Stimulated activated CD4-positive, alpha-beta T cell treated with anti-CD3 and anti-CD28 coated beads, Interleukin-4, amount 100 ng/mL, for 24 hours (primary cell): ENCODE measurements at places on chromosomes 6 and 20.

GRCh38 chr6:40550202-40551101 is 36.7 kb downstream of the LRFN2 start:
- DNase-seq: peak; percentile 10

GRCh38 chr6:118317581-118318563 is 230.2 kb upstream of the PLN start:
- no peak for DNase-seq

- DNase-seq: no peak
Measured at GRCh38 chr6:94462231-94462630, 1042.9 kb upstream of the EPHA7 start.

DNA sequence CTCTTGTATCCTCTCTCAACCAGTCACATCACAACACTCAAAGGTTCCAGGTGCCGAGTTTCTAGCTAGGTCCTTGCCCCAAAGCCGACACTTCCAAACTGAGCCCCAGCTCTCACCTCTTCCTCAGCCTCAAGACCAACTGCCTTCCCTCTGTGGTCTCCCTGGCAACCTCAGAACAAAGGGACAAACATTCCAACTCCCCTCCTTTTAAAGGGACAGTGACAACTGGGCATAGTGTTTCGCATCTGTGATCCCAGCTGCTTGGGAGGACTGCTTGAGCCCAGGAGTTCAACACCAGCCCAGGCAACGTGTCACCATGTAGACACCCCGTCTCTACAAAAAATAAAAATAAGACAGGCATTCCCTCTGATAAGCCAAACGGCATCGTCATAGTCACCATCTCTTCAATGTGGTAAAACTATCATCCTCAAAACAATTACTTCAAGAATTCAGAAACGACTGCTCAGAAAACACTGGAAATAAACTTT is 11.3 kb downstream of the DIDO1 start:
- DNase-seq: no peak

GRCh38 chr6:152121910-152122309 is 314.4 kb downstream of the ESR1 start:
- DNase-seq: no peak

DNA sequence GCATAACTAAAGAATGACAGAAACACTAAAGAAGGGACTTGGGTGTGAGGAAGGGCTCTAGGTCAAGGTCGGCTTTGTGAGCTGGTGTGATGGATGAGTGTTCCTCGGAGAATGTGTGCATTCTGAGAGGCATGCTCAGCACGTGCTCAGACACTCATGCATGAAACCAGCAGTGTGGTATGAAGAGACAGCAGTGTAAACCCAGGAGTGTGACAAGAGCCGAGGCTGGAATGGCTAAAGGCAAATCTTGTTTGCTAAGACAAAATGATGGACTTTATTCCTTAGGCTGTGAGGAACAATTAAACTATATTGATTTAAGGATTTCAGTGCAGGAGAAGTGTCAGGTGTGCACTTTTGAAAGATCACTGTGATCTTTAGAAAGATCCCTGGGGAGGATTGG is 107.4 kb upstream of the MAP7 start:
- DNase-seq: no peak

GRCh38 chr20:10708351-10709185 is 34.8 kb upstream of the JAG1 start:
- no peak for DNase-seq

- DNase-seq: no peak
Measured at GRCh38 chr6:53239526-53239925, 90.9 kb upstream of the GCM1 start.

DNA sequence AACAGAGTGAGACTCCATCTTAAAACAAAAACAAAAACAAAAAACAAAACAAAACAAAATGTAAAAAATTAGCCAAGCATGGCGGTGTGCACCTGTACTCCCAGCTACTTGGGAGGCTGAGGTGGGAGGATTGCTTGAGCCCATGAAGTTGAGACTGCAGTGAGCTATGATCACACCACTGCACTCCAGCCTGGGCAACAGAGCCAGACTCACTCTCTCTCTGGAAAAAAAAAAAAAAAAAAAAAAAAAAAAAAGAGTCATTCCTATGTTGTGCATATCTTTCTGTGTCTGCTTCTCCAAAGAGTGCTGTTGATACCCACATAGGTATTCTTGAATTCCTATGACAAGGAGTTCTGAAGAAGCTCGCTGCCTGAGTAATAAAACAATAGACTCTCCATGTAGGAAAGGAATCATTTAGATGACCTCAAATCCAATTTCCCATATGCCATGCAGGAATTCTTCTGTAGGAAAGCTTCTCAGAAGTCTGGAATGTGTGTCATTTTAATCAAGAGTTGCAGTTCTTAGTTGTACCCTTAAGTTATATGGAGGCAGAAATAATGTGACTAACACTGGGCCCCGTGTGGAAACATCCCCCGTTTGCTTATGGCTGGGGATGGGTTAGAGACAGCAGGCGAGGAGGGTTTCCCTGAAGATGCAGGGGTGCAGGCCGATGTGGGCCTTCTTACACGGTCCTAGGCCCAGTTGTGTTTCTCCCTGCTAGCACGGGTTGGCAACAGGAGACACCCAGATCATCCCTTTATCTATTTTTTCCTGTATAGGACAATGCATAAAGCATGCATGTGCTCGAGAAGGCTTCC is 79.4 kb downstream of the ZDHHC14 start:
- DNase-seq: no peak

- no peak for DNase-seq
Measured at GRCh38 chr6:151075527-151075926, 164.2 kb upstream of the AKAP12 start.

DNA sequence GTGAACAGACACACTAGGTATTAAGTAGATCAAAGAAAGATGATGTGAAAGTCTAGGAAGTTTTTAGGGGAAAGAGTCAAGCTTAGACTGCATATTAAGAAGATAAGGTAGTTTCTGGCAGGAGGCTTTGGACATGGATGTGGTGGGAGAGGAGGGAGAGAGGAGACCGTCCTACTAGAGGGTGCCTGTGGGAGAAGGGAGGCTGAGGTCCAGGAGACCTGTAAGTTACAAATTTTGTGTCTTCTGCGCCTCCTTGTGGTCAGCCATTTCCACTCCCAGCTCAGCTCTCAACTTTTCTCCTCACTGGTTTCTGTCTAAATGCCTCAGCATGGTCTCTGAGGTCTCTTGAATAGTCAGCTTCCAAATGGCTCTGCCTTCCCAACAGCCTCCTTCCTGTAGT is 193.5 kb downstream of the UNC5CL start:
- peak; percentile 13 for DNase-seq

DNA sequence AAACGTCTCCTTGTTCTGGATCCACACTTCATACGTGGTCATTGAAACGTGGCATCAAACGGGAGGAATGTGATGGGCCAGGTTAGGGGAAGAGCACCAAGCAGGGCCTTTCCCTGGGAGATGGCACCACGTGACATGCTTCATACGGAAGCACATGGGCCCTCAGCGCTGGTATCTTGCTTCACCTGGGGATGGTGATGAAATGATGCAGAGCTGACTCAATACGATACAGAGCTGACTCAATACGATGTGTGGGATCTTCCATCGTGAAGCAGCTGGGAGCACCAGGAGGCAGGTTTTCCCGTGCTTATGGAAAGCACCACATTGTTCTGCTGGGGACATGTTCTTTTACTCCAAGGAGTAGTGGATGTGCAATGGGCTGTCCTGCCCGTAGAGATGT is 22.5 kb upstream of the TAGAP start:
- DNase-seq: no peak
